ENCODE measurements at places on chromosomes 16 and 17.

- DNase-seq = no peak
Observed at GRCh38 chr17:21269394-21269793, 15.1 kb upstream of the MAP2K3 start.

- no peak for DNase-seq
Observed at GRCh38 chr16:84448444-84448843, 56.0 kb downstream of the MEAK7 start.

DNA sequence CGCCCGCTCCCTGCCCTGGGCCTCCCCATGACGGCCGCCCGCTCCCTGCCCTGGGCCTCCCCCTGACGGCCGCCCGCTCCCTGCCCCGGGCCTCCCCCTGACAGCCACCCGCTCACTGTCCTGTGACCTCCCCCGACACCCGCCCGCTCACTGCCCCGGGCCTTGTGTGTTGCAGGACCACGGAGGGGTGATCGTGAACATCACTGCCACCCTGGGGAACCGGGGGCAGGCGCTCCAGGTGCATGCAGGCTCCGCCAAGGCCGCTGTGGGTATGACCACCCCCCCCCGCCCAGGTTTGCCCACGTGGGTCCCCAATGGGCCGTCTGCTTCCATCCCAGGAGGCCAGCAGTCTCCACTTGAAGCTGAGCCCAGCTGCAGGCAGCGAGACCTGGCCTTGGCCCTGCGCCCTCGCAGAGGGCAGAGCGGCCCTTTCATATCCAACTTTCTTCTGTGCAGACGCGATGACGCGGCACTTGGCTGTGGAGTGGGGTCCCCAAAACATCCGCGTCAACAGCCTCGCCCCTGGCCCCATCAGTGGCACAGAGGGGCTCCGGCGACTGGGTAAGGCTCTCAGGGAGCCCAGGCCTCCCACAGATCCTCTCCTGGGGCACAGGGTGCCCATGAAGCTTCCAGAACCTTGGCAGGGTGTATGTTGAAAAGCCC lies 9.0 kb downstream of the DECR2 start:
- no peak for DNase-seq

DNA sequence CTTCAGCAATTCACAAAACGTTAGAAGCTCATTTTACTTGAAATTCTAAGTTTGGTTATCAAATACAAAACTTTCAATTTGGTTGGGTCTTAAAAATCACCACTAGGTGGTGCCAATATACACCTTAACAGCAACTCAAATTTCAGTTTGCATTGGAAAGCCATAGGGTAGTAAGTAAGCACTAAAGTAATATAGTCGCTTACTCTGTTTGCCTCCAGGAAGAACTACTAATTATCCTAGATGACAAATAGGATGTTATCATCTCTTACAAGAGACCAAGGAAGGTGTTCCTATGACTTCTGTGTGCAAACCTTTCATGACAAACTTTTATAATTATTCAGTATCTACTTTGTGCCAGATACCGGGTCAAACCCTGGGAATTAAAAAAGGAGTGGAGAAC lies 93.3 kb downstream of the MYO1D start:
- no peak for DNase-seq

- DNase-seq = no peak
Observed at GRCh38 chr17:29835435-29836351, 94.3 kb downstream of the SSH2 start.

DNA sequence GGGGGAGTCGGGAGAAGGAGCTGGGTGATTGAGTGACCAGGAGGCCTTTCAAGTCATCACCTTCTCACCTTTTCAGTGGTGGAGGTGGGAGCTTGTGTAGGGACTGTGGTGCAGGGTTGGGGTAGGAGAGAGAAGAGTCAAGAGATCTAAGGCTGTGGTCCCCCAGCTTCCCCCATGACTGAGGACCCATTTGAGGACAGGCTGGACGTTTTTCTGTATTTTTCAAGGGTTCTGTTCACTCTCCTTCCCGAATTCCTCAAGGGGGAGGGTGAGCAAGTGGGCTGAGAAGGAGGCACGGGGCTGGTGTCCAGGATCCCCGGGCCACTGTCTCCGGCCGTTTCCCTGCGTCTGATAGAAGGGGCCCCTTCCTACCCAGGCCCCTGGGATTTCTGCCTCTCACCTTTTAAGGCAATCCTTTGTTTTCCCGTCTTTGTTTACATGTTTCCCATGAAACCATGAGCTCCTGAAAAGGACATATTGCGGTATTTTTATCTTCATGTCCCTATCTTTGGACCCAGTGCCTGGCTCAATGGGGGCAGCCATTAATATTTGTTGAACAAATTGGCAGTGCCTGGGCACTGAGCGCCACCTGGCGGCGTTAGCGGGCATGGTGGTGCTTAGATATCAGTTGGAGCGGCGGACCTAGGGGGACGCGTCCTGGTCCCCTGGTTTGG lies 9.2 kb upstream of the CD300A start:
- peak; percentile 78 for DNase-seq

DNA sequence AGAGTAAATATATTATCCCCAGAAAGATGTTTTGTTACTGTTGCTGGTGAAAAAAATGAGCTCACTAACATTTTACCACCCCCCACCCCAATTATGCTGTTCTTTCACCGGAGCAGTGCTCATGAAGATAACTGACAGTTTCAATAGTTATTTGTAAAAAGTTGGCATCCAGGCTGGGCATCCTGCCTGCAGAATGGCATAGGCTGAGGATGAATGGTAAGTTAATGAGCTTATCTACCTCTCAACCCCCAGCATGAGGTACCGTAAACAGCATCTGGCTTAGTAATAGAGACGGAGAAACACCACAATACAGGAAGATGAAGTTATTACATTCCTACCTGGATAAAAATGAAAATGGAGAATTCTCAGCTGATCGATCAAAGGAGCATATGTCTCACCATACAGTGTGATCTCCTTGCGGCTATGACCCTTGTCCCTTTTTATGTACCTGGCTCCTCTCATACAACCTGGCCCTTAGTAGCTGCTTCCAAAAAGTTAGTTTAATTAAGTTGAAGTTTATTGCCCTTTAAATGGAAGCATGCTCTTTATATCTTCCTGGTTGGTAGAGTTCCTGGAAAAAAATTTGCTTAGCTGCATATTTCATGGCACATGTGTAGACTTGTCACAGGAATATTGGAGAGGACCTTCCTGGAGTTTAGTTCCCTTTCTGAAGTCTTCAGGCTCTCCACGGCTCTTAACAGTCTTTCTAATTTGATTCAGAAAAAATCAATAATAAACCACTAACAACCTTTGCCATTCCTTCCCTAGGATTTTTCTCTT lies 61.2 kb upstream of the MPHOSPH6 start:
- no peak for DNase-seq

GRCh38 chr17:67289181-67289876 lies 44.3 kb upstream of the HELZ start:
- DNase-seq = no peak

GRCh38 chr17:17518014-17518413 lies 21.8 kb upstream of the RASD1 start:
- DNase-seq = no peak

- no peak for DNase-seq
Observed at GRCh38 chr17:55543709-55544108, 32.5 kb upstream of the SMIM36 start.

DNA sequence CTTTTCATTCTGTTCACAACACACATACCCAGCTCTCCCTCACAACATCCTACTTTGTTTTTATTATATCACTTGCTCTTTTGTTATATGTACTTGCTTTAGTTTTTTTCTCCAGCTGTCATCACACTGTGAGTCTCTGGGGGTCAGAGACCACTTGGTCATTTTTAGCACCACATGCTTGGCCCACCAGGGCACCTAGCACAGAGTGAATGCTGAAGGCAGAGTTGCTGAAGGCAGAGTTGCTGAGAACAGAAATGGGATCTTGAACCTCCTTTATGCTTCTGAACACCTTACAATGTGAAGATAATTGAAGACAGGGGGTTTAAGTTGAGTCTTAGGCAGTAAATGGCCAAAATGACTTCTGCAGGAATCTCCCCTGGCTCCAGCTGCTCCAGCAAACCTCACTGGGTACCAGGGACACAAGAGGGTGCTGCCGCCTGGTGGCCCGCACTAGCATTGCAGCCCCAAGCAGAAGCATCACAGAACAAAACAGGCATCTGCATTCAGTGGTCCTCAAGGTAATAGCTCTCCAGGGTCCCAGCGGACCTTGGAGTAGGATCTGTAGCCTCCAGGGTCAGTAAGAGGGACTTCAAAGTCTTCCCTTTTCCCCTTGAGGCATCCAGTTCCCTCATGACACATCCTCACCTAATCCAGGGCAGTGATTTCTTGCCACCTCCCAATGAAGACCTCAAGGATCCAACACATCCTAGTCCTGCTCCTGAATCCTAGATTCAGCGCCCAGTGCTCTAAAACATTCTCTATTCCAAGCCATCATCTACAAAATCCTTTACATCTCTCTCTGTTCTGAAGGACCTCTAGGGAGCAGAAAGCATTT lies 1972.6 kb downstream of the TP53TG3F start:
- DNase-seq = no peak

- DNase-seq = no peak
Observed at GRCh38 chr17:42055496-42055895, 5.1 kb upstream of the C17orf113 start.

- DNase-seq = no peak
Observed at GRCh38 chr16:4426722-4427372, 1.2 kb downstream of the DNAJA3 start.

Measured in activated T-cell treated with anti-CD3 and anti-CD28 coated beads, Interleukin-2, amount 50 U/mL, for 1 hour (primary cell).